ENCODE measurements at places on chromosomes 3 and 15.

DNA sequence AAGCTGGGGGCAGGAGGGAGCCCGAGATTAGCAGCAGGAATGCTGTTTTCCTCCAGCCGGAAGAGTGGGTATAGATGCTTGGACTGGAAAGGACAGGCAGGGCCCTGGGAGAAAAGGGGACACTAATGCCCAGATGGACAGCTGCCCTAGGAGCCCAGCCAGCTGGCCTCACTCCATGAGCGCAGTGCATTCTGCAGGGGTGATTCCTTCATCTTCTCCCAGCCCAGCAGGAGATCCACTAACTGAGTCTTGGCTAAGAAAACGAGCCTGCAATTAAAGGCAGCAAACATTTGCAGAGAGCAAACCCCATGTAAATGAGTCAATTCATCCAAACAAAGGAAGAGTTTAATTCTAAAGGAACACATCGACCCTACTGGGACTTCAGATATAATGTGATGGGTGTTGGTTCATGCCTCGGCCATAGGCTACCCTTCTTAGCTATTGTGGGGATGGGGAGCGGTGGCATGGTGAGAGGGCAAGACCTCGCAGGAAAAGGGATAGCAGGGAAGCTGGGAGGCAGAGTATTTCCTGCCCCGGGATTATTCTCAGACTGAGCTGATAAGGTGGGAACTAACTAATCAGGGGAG, 13.3 kb upstream of the MINAR1 start:
- no peak for DNase-seq

GRCh38 chr3:32406486-32407408, 15.1 kb downstream of the CMTM7 start:
- no peak for DNase-seq

DNA sequence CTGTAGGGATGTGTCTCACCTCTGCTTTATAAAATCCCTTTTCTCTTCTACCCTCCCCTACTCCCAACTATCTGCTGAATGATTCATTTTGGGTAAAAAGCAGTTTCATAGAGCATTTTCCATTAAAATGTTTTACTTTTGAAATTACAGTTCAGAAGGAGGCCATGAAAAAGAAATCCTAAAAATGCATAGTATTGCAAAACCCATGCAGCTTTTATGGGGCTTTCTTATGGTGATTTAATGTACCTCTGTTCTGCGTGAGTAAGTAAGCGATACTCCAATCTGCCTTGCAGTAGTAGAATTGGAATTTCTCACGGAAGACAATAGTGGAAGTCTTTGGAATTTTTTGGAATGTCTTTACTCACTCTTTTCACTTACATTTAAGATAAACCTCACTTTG, 111.9 kb downstream of the ARPP21 start:
- DNase-seq, result no peak

DNA sequence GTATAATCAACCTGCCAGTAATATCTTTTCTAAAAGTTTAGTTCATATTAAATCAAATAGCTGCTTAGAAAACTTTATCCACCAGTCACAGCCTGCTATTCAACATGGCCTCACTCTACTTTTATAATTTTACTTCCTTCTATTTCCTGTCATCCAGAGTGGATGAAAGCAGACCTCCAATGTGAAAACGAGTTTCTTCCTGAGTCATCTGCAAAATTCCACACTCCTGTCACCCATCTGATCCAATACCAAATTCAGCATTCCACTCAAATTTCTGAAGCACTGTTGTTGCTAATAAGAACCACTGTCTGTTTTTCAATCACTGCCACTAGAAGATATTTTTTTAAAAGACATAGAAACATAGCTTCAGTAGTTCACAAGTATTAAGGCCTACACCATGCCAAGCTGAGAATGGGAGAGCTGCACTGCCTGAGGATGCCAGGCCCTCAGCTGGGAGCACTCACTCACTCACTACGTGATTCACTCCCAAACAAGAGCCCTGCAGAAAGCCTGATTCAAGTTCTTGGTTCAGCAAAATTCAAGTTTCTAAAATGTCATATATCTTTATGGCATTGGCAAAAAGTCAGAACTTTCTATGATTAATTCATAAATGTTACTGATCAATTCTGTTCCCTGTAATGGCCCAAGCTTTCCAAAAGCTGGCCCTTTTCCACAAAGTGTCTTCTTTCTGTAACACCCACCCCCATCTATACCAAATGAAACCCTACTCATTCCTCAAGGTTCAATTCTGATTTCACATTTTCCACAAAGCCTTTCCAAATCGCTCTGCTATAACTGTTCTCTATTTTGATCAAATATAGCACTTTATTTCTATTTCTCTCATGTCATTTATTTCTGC, 82.9 kb downstream of the FSIP1 start:
- DNase-seq, result no peak

DNA sequence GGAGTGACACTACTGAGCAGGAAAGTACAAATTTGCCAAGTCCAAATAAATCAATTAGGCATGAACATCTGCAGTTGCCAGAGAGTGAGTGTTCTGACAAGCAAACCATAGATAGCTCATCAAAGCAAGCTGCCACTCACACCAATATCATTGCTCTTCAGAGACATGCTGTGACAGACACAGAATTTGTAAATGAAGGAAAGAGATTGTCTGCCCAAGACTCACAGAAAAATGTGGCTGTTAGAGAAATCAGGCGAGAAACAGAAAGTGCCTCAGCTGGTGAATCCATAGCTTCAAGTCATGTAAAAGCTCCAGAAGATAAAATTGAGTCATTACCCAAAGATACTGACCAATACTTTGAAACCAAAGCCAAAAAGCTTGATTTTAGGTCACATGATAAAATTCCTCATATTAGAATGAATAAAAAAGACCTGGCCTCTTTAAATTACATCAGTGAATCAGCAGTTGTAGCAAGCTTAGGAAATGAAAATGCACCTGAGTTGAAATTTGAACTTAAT, 50.8 kb downstream of the CRYBG3 start:
- DNase-seq, result no peak

GRCh38 chr3:31391150-31391549, 141.6 kb upstream of the STT3B start:
- DNase-seq, result no peak

- no peak for DNase-seq
Measured at GRCh38 chr3:62109534-62109933, 263.8 kb downstream of the FEZF2 start.

DNA sequence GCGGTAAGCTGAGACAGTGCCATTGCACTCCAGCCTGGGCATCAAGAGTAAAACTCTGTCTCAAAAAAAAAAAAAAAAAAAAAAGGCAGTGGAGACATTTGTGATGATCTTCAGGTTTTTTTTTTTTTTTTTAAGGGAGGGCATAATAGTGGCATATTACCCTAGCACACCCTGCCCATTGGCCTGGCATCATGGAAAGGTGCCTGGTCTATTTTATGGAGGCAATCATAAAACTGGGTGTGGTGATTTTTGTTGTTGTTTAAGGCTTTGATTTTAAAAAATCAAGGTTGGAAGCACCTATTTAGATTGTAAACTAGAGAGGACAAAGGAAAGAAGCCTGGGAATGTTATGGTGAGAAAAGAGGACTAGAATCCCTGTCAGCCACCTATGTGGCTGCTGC, 6.0 kb downstream of the IQGAP1 start:
- DNase-seq, result no peak

DNA sequence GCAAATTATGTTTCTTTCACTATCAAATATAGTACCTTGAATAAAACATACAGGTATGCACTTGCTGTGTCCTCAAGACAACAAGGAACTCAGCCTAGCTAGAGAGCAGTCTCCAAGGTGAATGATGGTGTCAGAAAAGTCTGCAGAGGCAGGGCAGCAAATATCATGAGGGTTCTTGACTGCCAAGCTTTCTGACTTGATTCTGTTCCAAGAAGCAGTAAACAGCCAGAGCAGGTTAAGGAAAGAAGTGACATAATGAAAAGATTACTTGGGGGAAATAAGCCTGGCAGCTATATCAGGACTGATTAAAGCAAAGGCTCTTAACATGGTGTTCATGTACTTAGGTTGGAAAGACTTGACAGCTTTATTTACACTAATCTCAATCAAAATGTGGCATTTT, 192.2 kb upstream of the GADL1 start:
- no peak for DNase-seq

GRCh38 chr3:140922634-140923033, 19.0 kb upstream of the SLC25A36 start:
- DNase-seq, result no peak

GRCh38 chr15:31268108-31268501, 58.5 kb upstream of the KLF13 start:
- DNase-seq, result no peak

- no peak for DNase-seq
Measured at GRCh38 chr3:32420126-32421038, 28.7 kb downstream of the CMTM7 start.

GRCh38 chr3:133860519-133860918, 35.2 kb downstream of the RAB6B start:
- no peak for DNase-seq

GRCh38 chr3:63927422-63928280, 15.5 kb upstream of the SCAANT1 start:
- DNase-seq, result no peak

DNA sequence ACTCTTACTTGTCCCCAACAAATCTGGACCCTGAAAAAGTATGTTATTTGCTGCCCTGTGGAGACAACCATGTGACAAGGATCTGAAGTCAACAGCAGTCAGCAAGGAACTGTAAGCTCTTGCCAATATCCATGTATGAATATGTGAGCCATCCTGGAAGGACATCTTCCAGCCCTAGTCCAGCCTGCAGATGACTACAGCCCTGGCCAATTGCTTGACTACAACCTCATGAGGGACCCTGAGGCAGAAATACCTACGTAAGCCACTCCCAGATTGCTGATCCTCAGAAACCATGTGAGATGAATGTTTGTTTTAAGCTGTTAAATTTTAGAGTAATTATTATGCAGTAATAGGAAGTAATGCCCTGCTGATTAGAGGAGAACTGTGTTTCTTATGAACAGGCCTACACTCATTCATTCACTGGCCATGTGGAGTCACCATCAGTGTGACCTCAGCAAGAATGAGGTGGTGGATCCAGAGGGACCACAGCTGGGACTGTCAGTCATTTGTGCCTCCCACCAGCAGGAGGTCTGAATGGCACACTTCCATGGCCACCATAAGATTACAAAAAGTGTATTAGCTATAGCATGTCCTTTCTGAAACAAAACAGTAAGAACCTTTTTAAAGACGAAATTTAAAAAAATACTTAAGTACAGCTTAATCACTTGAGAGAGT, 92.6 kb downstream of the TFDP2 start:
- no peak for DNase-seq

DNA sequence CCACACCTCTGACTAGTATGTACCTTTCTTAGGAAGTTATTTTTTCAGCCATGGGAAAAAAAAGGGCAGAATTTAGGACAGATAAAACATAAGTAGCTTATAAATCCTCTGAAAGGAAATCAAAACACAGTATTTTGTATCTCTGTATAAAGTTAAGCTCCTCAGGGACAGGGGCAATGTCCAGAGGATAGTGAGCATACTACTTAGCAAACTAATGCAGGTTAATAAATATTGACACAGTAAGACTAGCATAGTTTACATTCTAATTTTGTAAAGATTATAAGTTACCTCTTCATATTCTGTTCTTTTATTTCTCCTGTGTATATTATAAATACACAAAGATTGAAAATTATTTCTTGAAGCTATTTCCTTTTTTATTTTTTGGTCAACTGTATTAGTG, 2.1 kb downstream of the UBE3A start:
- no peak for DNase-seq

GRCh38 chr15:91342097-91342496, 242.0 kb downstream of the SV2B start:
- no peak for DNase-seq

- DNase-seq, result no peak
Measured at GRCh38 chr15:85026304-85027032, 44.8 kb downstream of the PDE8A start.

GRCh38 chr15:100759698-100760356, 119.8 kb upstream of the ALDH1A3 start:
- DNase-seq, result no peak

DNA sequence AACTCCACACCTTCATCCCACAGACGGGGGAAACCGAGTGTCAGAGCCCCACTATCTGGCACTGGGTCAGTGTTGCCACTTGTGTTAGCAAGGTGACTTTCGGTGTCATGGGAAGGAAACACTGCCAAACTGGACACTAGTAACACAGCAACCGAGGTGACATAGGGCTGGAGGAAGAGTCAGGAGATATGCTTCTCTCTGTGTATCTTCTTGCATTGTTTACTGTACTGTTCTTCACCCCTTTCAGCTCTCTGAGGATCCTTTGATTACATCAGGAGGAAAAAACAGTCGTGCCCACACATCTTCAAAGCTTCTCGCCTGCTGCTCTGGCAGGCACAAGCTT, 109.4 kb upstream of the RAD18 start:
- no peak for DNase-seq

DNA sequence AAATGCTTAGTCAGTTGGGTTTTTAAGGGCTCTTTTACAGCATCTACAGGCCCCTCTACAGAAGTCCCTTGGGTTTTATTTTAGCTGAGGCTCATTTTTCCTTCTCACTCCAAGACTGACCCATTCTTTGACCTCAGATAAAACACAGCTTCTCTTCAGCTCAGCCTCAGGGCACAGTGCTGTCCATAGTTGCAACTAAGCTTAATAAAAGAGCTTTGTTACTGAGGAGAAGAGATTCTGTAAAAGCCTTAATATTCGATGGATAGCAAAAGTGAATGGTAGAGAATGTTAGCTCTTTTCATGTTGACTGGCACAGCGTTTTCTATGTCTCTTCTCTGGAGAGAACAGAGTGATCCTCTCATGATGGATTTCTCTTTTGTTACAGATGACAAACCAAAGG, 277.9 kb downstream of the BBX start:
- no peak for DNase-seq

GRCh38 chr3:192168202-192168601, 559.1 kb downstream of the FGF12 start:
- no peak for DNase-seq

DNA sequence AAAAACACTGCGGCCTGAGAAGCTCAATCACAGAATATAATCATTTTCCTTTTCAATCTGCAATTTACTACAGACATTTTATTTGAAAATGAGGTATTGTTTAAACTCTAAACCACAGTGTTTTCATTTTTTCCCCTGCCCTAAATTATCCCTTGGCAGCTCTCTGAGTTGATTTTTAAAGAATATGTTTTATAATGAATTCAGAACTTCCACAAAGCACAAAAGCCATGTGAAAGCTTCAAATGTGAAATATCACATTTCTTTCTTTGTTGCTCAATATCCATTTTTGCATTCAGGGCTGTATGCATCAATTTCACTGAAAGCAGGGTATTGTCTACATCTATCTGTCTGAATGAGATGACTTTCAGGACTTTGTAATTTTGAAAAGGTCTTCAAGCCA, 813.6 kb upstream of the ALCAM start:
- no peak for DNase-seq
